ENCODE measurements at places on chromosomes 13 and 19. TPM values are rescaled to one million over a fixed set of nuclear protein-coding genes. Genes with fewer than 3 reads are reported as not detected.

DNA sequence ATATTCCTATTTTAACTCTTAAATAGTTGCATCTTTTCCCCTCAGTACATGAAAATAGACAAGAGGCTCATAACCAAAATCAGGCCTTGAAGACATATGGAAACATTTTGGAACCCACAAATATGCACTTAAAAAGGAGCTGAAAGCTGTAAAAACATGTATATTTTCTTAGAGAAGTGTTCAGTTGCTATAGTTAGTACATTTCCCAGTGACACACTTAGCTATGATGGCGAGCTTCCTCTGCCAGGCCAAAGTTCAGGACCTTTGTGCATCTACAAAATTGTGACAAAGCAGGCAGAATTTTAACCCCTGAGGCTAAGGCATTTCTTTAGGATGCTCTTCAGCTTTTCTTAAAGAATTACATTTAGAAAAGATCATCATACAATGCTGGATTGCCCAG, 54.5 kb downstream of the RCBTB2 start:
- no peak for DNase-seq

- DNase-seq, result no peak
Measured at GRCh38 chr19:11563532-11563931, 4.5 kb upstream of the ELOF1 start.

STOML3 gene
- total RNA-seq, result not detected

PNMA8C gene
- total RNA-seq, result 0.36 TPM

DNA sequence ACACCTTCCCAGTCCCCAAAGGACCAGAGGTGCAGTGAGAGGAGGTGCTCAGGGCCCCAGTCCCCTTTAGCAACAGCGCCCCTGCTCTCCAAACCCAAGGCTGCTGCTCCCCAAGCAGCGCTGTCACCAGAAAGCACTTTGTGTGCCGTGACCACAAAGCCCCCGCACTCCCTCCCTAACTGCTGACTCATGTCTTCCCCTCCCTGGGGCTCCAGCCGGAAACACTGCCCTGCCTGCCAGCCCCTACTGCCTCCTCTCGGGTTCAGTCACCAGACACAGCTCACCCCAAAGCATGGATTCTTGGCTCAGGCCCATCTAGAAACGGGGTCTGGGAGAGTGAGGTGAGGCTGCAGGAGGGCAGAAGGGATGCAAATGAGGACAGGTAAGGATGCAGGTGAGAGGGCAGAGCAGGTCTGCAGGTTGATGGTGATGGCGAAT, 4.9 kb upstream of the TNFSF14 start:
- no peak for DNase-seq

S1PR5 gene
- not detected for total RNA-seq

LSR gene
- total RNA-seq, result 3.2 TPM

KLHL1 gene
- not detected for total RNA-seq

DNA sequence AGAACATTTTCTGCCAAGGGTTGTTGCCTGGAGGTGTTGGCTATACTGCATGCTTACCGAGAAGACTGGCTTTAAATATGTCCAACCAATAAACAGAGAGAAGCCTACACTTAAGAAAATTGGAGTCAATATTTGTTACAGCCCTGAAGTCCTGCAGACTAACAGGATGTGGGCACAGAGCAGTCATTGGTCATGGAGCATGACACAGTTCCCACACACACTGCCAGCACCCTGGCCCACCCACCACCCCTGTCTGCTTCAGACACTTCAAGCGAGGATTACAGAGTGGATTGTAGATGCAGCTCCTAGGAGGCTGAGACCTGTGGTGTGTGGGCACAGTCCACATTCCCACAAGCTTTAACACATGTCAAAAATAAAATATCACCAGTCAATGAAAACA, 21.0 kb upstream of the SERP2 start:
- DNase-seq, result no peak

ANGPTL8 gene
- not detected for total RNA-seq

- no peak for DNase-seq
Measured at GRCh38 chr13:85816413-85816812, 17.2 kb upstream of the SLITRK6 start.

DNA sequence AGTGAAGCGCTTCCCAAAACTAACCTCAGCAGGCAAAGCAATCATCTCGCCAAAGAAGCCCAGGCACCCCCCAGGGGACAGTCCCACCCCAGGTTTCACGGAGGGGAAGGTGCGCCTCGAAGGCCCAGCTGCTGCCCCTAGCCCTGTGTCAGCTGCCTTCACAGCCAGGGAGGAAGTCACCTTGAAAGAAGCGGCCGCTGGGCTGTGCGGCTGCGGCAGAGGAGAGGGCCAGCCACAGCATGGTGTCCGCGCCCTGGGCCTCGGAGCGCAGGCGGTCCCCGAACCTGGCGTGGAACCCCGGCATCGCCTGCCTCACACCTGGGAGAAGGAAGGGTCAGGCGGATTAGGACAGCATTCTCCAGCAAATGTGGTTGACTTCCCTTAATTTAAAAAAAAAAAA, 35.0 kb downstream of the DHRS12 start:
- no peak for DNase-seq

GRCh38 chr13:45422731-45423292, 4.6 kb upstream of the SLC25A30 start:
- DNase-seq, result no peak

CALR3 gene
- total RNA-seq, result not detected

SYNE4 gene
- total RNA-seq, result 0.71 TPM

ERCC5 gene
- 68.5 TPM for total RNA-seq

DNA sequence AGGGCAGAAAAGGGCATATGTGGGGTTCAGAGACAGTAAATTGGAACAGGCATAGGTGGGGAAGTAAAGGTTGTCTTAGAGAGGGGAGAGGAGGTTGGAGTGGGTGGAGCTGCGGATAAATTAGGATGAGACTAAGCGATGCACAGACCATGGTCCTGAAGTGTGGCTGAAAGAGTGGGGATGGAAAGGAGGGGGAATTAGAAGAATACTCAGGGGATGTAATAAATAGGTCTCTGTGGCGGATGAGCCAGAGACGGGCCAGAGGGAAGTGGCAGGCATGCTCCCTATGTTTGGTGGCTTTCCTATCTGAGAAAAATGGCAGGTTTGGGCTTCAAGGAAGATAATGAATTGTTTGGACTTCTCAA, 123.4 kb downstream of the OLFM4 start:
- no peak for DNase-seq

DNA sequence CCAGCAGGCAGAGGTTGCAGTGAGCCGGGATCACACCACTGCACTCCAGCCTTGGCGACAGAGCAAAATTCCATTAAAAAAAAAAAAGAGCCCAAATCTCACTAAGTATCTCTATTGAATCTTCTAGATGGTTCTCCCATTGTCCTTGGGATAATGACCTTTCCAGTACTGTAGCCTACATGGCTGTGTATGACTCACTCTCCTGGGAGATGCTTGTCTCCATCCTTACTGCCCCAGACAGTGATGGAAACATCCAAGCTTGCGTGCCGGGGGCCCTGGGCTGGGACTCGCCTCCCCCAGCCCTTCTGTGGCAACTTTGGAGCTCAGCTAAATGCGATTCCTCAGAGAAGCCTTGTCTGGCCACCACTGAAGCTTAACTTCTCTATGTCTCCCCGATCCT, 49.7 kb downstream of the NWD1 start:
- DNase-seq, result no peak

DNA sequence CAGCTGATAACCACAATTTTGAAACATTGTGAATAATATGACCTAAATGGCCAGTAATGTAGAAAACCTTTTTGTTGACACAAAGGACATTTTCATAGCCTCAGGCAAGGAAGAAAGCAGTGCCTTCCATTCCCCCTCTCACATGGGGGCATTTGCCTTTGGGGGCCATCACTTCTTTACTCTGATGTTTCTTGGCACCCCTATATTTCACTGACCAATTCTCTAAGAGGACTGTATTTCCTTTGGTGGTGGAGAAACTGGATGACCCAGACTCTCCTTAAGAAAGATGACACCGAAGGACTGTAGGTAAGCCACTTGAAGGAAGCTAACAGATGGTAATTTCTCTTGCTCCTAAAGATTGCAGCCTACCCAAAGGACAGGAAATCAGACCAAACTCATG, 254.6 kb downstream of the DCLK1 start:
- DNase-seq, result no peak

GPC6 gene
- total RNA-seq, result 14.4 TPM

- no peak for DNase-seq
Measured at GRCh38 chr13:108155185-108156106, 59.9 kb downstream of the LIG4 start.

- DNase-seq, result peak; percentile 89
Measured at GRCh38 chr19:35268536-35269437, at the start of gene USF2. USF2 (plus strand) TSS chr19:35268962; CDS start chr19:35269102, 140 bp downstream.

- no peak for DNase-seq
Measured at GRCh38 chr13:90414691-90415596, 932.5 kb upstream of the MIR17HG start.

Data from sigmoid colon (tissue), 7 donors.